CD4-positive, alpha-beta T cell treated with Interleukin-4 for 4 hours (primary cell): ENCODE measurements at places on chromosomes 7 and 10.
A peak's percentile ranks its signal among the peaks of the same experiment; 100 is the strongest.

GRCh38 chr10:100482834-100483185 is 20.0 kb downstream of the WNT8B start:
- no peak for DNase-seq

- no peak for DNase-seq
Measured at GRCh38 chr10:34206935-34207268, 608.2 kb downstream of the PARD3 start.

DNA sequence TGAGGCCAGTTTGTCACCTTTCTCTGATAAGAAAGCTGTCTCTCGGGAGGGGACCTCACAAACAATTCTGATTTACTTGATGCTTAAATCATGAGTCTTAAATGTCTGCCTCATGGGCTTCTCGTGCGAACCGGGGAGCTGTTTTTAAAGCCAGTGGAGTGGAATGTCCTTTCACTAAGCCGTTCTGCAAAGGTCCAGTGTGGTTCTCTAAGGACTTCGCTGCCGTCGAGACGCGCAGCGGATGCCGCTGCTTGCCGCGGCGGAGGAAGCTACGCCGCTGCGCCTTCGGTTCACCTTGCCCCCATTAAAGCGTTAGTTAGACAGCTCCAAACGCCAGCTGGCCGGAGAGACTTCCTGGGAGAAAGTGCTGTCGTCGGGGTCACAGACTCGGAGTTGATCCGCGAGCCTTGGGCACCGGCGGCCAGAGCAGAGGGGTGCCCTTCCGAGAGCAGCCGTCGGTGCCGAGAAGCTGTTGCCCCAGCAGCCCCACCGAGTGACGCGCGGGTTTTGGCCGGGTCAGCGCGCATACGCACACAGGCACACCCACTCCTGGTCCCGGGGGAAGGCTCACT is 1.3 kb upstream of the HMX3 start:
- DNase-seq: no peak

DNA sequence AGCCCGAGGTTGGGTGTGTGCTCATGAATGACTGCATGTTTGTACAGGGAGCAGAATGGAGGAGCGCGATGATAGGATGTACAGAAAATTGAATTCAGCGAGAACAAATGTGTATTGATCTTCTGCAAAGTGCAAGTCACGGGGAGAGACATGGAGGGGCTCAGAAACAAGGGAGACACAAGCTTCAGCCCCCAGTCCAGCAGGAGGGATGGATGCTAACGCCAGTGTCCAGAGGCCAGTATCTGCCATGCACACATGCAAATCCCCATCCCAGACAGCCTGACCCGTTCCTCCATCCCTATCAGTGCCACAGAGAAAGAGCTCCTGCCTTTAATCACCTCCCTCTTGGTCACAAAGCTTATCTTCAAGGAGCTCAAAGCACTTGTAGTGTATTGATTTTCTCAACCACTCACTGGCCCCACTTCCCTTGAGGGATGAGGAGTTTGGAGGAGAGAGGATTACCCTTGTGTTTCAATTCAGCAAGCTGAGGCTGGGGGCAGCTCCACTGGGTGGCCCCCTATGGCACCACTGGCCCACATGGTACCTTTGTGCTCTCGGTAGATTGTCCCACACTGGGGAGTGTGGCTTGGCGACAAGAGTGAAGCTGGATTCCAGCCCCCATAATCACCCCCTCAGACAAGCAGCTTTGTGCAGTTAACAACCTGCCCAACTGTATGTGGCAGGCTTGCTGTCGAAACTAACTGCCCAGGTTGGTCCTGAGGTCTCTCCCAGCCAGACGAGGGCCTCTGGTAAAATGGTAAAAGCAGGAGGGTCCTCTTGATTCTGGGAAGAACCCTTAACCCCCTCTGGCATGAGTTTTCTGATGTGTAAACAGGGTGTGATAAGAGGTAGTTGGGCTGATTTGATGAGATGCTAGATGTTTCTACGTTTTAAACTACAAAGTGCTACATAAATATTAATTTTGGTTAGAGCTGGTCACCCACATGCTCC is 151.6 kb upstream of the UNC5B start:
- DNase-seq: no peak

GRCh38 chr10:73774637-73775036 is 7.2 kb upstream of the CHCHD1 start:
- peak; percentile 61 for DNase-seq

GRCh38 chr10:5600908-5601307 is 65.5 kb downstream of the ASB13 start:
- no peak for DNase-seq

DNA sequence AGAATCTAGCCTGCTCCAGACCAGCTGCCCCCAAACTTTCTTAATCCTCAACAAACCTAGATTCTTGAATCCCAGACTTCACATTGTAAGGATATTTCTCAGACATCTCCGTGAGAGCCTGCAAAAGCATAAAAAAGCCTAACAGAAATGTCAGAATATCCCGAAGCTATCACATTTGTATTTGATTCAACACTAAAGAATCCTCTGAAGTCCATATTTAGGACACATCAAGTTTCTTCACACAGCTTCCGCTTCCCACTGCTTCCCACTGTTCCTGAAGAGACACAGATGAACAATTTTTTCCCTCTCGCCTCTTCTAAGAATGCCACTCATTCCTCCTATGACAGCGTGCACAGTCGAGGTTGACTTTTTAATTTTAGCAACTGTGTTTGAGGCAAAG is 396.2 kb upstream of the IGFBP3 start:
- DNase-seq: no peak

- DNase-seq: no peak
Measured at GRCh38 chr7:66237906-66238772, 33.0 kb downstream of the TPST1 start.

- peak; percentile 8 for DNase-seq
Measured at GRCh38 chr7:32347244-32347828, 142.8 kb downstream of the LSM5 start.
